ENCODE measurements at places on chromosomes 16 and 17. TPM values are rescaled to one million over a fixed set of nuclear protein-coding genes. Genes with fewer than 3 reads are reported as not detected.

Gene RNF222
- total RNA-seq, result not detected

DNA sequence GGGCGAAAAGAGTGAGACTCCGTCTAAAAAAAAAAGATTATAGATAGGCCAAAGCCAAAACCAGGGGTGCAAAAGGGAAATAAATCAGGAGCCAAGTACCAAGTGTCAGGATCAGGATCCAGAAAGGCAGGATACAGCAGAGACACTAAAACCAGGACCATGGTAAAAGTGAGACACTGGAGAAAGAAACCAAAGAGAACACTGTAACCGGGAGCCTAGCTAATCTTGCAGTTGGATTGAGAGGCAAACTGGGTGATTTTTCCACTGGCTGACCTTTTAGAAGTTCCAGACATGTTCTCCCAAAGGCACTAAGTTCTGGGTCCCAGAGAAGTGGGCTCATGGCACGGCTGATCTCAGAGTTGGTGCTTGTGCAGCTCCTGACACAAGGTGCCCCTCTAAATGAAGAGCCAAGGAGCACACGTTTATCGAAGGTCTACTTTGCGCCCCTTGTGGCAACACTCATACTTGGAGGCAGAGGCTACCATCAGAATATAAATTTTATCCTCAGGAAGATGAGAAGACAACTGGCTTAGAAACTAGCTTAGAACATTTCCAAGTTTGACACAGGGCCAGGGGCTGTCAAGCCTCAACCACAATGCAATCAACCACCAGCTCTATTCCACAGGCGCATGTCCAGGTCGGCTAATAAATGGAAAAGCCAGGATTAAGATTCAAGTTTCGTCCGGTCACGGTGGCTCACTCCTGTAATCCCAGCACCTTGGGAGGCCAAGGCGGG lies 27.5 kb upstream of the HELZ start:
- DNase-seq, result no peak

Gene GP1BA
- total RNA-seq, result not detected

Gene THUMPD1
- 52.8 TPM for total RNA-seq

Gene MT1E
- total RNA-seq, result 86.6 TPM

DNA sequence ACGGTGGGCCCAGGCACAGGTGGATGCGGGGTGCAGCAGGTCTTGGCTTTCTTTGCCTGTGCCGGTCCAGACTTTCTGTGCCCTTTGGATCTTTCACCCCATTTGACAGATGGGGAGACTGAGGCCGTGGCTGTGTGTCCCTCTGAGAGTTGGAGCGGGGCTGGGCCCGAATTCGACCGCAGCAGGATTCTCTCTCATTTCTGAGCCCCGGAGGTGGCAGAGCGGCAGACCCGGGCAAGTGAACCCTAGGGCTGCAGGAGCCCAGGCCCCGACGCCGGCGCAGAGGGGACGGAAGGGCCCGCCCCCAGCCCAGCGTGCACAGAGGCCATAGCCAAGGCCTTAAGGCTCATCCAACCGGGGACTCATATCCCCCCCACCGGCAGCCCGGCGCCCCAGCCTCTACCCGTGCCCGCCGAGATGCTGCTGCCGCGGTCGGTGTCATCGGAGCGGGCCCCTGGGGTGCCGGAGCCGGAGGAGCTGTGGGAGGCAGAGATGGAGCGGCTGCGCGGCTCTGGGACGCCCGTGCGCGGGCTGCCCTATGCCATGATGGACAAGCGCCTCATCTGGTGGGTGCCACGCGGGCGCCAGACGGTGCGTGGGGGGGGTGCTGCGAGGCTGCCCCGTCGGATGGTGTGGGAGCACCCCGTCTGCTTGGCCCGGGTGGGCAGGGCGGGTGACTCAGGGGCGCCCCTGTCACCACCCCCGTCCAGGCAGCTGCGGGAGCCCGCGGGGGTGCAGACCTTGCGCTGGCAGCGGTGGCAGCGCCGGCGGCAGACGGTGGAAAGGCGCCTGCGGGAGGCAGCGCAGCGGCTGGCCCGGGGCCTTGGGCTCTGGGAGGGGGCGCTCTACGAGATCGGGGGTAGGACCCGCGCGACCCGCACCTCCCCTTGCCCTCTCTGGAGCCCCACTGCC lies 857 bp downstream of the TMC8 start:
- no peak for DNase-seq

GRCh38 chr17:29674281-29674680 lies 51.6 kb upstream of the CORO6 start:
- DNase-seq, result no peak
